Upper lobe of left lung (tissue), 6 donors: ENCODE measurements at places on chromosomes 12 and 14. TPM values are rescaled to one million over a fixed set of nuclear protein-coding genes. Genes with fewer than 3 reads are reported as not detected.

SDSL gene
- total RNA-seq, result 5.2 TPM

DNA sequence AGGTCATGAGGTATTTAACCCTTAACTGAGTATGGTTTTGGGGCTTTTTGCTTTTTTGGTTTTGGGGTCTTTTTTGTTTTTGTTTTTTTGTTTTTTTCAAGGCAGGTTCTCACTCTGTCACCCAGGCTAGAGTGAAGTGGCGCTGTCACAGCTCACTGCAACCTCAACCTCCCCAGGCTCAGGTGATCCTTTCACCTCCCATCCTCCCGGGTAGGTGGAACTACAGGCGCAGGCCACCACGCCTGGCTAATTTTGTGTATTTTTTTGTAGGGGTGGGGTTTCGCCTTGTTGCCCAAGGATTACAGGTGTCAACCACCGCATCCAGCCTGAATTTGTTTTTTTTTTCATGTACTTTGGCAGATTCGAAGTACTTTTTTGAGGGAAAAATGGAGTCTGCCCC, 19.9 kb downstream of the RAP1B start:
- DNase-seq, result no peak

DNA sequence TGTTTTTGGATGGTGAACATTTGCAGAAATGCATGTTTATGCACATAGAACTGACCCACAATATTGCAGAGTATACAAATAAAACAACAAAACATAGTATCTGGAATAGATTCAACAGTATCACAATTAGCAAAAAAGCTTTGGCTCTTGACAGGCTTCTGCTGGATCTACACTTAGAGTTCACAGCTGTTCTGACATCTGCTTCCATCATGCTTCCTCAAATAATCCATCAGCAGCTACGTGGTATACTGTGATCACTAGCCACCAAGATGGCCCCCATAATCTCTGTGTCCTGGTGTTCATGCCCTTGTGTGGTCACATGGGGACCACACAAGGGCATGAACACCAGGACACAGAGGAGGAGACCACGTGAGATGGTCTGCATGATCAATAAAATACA, 166.6 kb upstream of the CCDC198 start:
- no peak for DNase-seq

- no peak for DNase-seq
Observed at GRCh38 chr14:93974833-93975232, 1.5 kb downstream of the ASB2 start.

DNA sequence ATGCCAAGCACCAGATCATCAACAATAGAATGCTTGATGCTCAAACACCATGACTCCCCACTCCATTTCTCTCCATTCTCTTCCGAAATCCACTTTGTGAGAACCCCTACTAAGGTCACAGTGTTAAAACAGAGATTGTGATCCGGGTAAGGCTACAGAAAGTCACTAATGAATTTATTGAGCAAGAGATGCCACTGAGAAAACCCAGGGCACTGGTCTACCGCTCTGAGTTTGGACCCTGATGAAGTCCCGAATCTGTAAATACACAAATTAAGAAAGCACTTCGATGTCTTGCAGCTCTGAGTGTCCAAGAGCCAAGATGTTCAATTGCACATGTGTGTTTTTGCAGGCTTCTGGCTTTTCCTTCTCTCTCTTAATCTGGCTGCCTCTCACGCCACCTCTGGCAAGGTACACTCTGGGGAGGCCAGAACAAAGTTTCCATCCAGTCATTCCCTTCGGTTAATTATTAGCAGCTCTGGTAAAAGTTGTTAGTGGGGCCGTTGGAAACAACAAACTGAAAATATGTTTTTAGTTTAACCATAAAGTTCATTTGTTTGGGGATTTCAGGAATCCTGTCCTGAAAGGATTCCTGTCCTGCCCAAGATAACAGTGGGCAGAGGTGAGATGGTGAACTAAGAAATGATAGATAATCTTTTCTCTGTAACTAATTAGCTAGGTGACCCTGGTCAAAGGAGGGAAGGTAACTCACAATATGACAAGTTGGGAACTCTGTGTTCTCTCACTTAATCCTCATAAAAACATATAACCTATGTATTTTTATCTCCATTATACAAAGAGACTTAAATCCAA, 75.4 kb downstream of the BTG1 start:
- DNase-seq, result no peak

GTF2A1 gene
- 25.3 TPM for total RNA-seq

- peak; percentile 82 for DNase-seq
Observed at GRCh38 chr14:92945959-92946846, 23.3 kb downstream of the CHGA start.

DNA sequence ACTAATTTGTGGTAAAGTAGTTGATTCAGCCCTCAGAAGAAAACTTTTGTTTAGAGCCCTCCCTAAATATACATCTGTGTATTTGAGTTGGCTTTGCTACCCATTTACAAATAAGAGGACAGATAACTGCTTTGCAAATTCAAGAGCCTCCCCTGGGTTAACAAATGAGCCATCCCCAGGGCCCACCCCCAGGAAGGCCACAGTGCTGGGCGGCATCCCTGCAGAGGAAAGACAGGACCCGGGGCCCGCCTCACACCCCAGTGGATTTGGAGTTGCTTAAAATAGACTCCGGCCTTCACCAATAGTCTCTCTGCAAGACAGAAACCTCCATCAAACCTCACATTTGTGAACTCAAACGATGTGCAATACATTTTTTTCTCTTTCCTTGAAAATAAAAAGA, 2.7 kb downstream of the FZD10 start:
- no peak for DNase-seq
